ENCODE measurements at places on chromosomes 5 and 9.

- DNase-seq: no peak
These were observed at the start of gene UAP1L1 for GRCh38 chr9:137077010-137077747. TSS of gene UAP1L1 (plus strand) at chr9:137077517. CDS start at chr9:137077533, 16 bp downstream.

DNA sequence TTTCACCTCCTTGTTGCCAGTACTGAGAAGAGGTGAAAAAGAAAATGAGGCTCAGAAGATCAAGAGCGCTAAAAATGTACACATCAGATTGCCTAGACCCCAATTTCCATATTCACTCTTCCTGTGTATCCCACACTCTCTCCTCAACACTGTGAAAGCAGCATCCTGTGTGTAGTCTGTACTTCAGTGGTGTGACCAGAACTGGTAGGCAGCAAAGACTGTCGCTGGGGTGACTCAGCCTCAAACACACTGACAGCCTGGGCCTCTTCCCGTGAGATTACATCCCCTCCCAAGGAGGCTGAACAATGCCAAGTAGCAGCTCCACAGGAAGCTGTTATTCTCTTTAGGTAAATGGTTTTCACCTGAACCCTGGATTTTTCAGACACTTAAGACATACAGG, 135.5 kb downstream of the CCDC192 start:
- no peak for DNase-seq

- no peak for DNase-seq
These were observed 943 bp downstream of the CLTB start for GRCh38 chr5:176415240-176415951.

GRCh38 chr5:80223561-80223960, 32.3 kb downstream of the SERINC5 start:
- DNase-seq: no peak

DNA sequence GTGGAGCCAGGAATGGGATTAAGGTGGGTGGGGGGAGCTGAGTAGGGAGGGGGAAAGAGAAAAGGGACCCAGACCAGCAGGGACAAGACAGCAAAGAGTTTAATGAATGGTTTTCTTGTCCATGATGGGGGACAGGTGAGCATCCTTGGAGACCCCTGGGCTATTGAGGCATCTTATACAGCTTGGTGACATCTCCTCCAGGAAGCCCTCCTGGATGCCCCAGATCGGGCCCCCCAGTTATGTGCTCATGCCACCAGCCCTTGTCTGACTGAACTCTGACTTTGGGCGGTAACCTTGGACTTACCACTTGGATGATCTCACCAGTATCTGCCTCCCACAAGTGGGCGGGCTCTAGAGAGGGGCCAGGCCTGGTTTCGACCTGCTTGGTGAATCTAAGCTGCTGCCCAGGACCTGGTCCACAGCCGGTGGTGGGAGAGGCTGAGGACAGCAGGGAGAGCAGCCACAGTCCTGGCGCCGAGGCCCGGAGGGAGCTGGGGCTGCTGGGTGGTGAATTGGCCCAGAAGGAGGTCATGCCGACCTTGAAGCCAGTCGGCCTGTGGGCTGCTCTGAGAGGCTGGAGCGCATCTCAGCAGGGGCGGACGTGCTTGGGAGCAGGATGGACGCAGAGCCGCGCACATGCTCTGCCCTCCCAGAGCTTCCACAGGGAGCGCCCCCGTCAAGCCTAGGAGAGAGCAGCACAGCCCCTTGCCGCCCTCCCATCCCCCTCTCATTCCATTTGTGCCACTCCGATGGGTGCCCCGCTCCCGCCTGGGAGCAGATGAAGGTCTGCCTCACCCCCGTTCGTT, 36.2 kb downstream of the UNC5A start:
- DNase-seq: no peak

- DNase-seq: no peak
These were observed 308.7 kb downstream of the SPOCK1 start for GRCh38 chr5:137190441-137190840.

DNA sequence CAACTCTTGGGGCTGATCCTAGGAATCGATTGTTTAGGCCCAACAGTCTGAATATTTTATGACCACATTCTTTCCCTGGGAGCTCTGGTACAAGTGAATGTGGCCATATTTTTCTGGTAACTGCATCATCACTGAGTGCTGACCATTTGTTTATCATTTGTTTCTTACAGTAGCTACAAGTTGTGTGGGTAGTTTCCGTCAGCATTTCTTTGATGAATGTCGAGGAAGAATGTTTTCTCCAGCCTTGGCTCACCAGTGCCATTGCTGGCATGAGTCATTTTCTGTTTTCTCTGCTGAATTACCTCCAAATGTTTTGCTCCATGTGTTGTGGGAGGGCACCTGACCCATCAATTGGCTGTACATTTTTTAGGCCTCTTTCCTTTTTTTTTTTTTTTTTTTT, 14.1 kb upstream of the CARD19 start:
- DNase-seq: no peak

GRCh38 chr9:121362813-121363621, 7.0 kb downstream of the STOM start:
- no peak for DNase-seq

GRCh38 chr5:142979636-142980035, 209.5 kb downstream of the ARHGAP26 start:
- no peak for DNase-seq

DNA sequence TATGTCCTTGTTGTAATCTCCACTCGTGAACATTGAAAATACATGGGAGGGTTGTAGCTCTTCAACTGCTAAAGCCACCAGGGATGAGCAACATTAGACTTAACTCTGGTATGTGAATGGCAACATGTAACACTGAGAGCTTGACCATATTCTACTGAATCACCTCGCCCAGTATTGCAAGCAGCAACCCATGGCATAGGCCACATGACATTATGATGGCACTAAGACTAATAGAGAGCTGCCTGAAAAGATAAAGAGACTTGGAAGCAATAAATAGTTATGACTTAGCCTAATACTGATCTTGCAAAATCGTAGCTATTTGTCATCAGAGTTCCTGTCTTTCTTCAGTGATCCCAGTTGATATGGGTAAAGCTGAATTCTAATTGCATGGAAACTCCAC, 108.4 kb upstream of the NREP start:
- DNase-seq: no peak

DNA sequence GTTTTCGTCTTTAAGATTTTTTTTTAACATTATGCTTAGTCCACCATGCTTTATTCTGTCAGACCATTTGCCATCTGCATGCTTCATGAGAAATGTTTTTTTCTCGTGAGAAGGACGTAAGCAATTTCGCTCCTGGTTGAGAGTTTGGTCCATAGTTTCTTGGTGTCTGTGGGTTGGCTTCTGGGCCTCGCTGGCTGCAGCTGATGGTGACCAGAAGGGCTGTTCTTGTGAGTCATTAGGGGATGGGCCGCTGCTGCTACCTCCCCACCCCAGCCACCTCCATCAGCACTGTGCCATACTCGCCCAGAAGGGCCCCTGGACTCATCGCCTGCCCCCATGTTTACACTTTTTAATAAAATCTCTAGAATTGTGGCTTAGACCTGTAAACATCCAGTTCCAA, 11.4 kb downstream of the SYK start:
- no peak for DNase-seq

DNA sequence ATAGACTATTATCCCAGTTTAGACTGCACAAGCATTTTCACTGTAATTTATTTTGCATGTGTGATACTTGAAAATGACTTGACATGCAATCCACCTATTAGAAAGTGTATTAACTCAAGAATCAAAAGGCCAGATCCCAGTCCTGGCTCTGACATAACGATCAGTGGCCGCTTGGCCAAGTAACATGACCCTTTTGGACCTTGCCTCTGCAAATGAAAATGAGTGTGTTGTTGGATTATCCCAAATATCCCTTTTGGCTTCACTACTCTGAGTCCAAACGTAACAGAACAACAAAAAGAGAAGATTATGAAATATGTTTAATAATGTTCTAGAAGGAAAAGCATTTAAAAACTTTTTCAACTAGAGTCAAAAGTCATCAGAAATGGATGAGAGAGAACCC, 19.0 kb downstream of the DMGDH start:
- no peak for DNase-seq

DNA sequence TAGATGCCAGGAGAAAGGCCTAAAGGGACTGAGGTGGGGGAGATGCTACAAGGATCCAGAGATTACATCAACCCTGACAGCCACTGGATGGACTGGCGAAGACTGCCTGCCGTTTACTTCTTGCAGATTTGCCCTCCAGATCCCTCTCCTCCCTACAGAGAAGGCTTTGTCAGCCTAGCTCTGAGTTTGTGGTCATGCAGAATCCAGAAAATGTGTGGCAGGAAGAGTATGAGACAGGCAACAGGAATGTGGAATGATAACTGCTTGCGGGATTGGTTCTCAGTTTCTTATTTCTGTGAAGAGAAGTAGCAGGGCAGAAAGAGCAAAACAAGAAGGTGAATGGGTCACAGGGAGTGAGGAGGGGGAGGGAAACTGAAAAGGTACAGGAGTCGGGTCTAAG, 129.6 kb downstream of the TLE1 start:
- no peak for DNase-seq

DNA sequence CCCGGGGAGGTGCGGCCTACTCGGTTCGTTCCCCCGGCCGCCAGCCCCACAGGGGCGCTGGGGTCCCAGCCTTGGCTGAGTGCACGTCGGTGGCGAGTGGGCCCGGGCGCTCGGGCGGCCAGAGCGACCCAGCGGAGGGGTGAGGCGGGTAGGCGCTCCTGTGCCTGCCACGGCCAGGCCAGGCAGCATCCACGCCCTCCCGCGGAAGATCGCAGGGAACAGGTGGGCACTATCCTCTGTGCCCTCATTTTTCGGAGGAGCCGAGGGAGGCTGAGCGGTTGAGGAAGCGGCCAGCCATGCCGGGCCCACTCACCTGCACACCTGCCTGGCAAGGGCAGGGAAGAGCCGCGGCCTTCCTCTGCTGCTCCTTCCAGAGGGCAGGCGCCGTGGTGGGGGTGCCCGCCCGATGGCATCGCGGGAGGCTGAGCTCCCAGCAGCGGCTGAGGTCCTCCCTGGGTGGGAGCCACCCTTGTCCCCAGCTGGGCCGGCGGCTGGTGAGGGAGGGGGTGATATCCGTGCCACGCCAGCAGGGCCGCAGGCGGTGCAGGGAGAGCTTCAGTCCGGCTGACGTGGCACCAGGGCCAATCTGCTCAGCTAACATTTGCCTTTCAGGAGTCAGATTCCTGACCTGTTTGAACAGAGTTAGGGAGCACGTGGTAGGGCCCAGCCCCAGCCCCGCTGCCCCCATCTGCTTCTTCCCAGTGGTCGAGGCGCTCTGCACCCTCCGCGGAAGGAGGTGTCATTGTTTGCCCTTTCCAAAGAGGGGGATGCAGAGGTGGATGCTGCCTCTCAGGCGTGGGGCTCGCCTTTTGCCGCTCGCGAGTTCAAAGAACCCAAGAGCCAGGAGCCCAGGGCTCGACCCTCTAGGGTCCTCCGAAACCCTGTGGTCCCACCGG, 1.6 kb upstream of the SEC16A start:
- DNase-seq: no peak

DNA sequence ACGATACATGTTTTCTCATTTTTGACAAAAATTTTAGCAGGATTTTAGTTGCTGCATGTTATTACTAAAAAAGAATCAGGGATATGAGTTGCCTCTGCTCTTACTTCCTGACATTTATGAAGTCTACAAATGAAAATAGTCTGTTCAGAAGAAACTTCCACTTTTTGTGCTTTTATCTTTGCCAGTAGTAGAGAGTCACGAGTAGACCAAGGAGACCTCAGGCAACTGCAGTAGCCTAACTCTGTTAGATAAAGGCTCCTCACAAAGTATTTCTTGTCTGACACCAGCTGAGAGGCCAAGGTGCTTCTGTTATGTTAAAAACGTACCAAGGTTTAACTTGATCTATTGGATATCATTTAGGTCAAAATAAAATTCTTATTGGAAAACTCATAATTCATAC, 333.9 kb downstream of the NR2F1-AS1 start:
- no peak for DNase-seq

DNA sequence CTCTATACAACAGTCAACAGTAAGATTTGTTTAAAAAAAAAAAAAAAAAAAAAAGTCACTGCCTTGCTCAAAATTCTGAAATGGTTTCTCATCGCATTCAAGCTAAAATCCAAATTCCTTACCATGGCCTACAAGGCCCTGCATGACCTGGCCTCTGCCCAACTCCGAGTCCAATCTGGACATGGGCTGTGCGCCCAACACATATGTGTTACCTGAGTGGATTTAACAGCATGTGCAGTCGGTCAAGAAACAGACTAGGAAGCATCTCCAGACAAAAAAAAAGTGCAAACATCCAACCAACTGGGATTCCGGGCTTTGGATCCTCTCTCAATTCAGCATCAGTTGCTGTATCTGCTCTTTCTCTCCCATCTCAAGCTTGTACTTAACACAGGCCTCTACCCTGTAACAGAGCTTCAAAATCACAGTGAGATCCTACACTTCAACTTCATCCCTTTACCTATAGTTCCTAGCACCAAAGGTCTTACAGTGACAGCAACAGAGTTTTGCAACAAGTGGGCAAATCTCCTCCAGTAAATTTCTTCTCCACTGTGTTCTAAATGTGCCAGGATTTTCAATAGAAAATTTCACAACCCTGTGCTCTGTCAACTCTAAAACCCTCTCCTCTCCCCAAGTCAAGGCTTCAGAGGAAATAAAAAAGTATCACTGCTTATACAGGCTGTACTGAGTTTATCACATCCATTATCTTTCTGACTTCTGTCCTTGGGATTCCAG, 19.6 kb downstream of the ZNF608 start:
- DNase-seq: no peak

DNA sequence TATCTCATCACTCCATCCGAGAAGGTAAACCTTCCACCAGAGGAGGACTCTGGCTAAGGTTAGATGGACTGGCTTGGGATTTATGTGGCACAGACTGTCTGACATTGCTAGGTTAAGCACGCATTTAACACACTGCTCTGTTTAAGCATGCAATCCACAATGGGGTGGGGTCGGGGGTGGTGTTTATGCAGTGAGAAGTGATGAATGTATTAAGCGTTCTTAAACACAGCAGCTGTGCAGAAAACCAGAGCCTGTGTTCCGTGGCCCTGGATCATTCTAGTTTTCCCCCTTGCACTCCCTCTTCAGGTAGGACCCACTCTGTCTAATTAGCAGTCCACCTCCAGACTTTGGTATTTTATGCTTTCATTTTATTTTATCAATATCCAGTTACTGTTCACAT, 46.4 kb downstream of the STXBP1 start:
- DNase-seq: no peak

GRCh38 chr5:158841481-158842276, 258.0 kb downstream of the EBF1 start:
- no peak for DNase-seq

DNA sequence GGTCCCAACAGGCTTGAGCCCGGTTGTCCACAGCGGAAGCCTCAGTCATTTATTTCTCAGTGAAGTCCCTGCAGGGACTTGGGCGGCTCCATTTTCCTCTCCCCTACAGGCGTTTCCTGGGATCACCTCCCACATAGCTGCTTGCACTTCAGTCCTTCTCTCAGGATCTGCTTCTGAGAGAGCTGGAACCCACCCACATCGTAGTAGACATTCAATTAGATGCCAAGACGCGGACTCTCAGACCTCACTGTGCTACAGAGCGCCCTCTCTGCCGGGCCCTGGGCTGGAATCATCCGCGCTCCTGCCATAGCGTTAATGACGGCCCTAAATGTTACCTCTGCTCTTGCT, 54.0 kb upstream of the ROR2 start:
- no peak for DNase-seq

DNA sequence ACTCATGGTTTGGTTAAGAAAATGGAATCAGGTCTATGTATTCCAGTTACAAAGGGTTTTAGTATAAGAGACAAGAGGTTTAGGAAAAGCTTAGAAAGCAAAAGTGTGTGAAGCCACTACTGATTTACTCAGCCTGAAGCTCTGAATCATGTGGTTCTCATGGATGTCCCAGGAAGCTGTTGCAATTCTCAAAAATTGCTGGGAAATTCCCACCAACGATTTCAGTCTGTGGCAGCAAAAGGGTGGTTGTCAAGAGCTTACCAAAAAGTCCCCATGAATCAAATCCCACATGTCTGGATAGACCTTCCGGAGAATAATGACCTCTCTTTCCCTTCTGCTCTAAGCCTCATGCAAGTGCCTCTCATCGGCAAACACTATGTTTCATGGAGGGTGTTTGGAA, 929.9 kb downstream of the TLE4 start:
- DNase-seq: no peak
